ENCODE measurements at places on chromosomes 16 and 17.

GRCh38 chr17:34886831-34887230, 74.4 kb downstream of the CCT6B start:
- DNase-seq: no peak

DNA sequence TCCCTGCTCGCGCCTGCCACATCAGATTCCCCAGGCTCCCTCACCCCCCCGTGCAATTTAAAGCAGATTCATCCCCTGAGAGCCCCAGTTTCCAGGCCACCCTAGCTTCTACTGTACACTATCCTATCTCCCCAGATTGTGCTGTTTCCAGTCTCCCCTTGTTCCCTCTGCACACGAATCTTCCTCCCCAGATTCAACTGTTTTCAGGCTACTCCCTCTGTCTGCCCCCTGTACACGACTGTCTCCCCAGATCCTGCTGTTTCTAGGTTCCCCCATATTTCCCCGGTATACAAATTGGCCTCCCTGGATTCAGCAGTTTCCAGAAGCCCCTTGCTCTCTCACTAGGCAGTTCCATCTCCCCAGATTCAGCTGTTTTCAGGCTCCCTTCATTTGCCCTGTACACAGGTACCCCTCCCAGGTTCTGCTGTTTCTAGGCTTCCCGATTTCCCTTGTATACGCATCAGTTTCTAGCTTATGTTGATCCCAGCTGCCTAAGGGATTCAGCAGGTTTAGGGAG, 22.9 kb downstream of the COPZ2 start:
- no peak for DNase-seq

DNA sequence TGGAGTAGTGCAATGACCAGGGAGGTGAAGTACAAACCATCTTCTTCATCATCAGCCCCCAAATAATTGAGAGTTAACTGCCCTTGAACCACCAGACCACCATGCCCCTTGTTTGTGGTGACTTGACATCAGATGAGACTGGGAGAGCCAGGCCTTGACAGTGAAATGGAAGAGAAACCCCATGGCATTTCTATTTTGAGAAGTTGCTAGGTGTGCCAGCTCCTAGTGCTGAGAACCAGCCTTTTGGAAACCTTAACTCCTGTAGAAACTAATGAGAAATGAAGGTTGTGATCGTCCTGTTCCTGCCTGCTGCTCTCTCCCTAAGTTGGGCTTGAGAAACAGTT, 2.8 kb downstream of the TMEM94 start:
- no peak for DNase-seq

DNA sequence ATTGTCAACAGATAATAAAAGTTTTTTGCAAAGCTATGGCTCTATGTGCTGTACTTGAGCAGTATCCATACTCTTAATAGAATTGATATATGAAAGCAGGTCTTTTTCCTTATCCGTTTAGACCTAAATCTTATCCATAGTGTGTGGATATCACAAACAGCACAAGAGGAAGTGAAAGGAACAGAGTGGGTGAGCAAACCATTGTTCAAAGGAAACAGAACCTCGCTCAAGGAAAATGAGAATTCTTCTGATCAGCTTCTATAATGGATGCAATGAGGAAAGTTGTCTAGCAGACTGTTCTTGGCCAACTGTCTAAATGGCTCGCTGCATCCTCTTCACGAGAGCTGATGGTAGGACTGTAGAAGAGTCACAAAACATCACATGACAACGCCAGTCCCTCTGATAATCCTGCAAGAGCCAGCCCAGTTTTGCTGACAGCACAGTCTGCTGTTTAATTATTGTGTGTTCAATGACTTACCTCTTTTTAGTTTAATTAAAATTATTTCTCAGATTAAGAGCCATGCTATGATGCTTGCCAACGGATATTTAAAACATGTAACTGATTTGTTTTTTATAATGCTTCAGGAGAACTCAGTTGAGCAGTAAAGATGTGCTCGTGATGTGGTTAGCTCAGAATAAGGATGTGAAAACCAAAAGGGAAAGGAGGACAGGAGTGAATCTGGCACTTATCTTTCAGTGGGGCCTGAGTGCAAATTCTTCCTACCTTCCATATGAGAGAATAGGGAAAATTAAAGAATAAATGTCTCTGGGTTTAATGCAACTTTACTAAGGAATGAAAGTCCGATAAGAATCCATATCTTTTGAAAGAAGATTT, 38.5 kb downstream of the WWOX start:
- no peak for DNase-seq

- DNase-seq: no peak
Observed at GRCh38 chr16:51343411-51343810, 192.3 kb upstream of the SALL1 start.

DNA sequence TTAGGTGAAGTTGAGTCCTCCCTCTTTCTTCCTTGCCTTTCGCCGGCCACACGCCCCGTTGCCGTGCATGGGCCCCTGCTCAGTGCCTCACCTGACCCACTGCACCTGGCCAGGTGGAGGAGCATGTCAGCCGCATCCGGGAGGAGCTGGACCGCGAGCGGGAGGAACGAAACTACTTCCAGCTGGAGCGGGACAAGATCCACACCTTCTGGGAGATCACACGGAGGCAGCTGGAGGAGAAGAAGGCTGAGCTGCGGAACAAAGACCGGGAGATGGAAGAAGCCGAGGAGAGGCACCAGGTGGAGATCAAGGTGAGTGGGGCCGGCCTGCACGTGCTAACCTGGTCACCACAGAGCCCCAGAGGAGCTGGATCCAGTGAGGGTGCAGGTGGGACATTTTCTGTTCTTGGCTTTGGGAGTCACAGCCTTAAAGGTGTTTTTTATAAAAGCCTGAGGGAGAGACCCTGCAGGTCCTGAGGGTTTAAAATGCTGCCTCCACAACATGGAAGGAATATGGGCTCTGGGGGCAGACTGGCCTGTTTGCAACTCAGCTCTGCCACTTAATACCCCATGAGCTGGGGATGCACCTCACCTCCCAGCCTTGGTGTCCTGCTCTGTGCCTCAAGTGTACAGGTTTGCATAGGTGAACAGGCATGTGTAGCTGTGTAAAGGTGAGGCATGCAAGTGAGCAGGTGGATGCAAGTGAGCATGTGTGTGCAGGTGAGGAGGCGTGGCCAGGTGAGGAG, 12.1 kb upstream of the DBNDD1 start:
- DNase-seq: no peak

- DNase-seq: no peak
Observed at GRCh38 chr17:69608808-69609472, 194.4 kb downstream of the MAP2K6 start.

DNA sequence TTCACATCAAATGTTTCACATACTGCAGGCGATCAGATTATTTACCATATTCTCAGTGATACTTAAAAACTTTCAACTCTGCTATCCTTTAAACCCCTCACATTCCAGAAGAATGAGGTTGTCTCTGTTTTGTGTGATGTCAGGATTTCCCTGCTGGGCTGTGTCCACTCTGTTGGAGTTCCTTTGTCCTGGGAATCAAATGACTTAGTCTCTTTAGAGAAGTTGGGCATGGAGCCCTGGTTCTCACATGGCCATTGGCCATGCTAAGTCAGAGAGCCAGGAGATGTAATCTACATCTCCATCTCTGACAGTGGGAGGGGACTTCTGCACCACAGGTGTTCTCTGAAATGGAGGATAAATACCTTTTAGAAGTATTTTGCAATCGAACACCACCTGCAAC, 205.1 kb upstream of the MAF start:
- DNase-seq: no peak

GRCh38 chr17:67160791-67161190, 84.2 kb downstream of the HELZ start:
- no peak for DNase-seq

DNA sequence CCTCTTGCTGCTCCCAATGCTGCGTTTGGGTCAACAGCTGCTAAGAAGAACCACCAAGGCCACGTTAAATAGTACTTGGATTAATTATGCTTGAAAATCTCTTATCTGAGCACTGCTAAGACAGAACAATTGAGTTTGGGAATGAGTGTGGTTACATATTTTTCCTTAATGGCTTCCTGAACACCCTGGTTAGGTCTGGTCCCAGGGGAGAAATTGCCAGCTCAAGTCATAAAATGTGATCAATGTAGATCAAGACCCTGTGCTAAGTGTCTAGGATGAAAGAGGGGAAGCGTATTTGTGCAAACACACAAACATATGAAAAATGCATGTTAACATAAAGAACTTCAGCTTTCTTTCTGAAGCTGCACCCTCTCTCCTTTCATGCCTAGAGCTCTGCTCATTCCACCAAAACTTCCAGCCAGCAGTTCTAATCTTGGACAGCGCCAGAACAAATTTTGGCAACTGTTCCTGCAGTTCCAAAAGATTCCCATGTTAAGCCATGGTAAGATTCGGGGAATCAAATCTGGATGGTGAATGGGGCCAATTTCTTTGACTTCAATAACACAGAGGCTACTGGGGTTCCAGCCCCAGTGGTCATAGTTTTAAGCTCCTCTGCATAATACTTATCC, 72.0 kb downstream of the ZFHX3 start:
- DNase-seq: no peak

DNA sequence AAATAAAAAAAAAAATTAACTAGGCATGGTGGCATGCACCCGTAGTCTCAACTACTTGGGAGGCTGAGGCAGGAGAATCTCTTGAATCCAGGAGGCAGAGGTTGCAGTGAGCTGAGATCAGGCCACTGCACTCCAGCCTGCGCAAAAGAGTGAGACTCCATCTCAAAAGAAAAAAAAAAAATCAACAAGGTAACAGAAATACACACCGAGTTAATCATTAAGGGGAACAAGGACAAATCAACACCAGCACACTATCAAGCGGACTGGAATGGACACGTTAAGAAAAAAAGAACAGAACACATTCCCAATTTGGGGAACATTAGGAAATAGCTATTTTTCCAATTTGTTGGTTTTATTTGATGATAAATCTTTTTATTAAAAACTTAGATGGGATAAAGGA, 28.4 kb upstream of the GLG1 start:
- DNase-seq: no peak

DNA sequence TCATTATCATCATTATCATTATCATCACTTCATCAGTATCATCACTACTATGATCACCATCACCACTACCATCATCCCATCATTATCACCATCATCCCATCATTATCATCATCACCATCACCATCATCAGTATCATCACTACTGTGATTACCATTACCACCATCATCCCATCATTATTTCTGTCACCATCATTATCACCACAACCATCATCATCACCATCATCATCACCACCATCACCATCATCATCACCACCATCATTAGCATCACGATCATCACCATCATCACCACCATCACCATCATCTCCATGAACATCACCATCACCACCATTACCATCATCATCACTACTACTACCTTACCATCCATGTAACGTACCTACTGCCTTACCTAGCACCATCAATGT, 368.8 kb downstream of the SEC14L1 start:
- no peak for DNase-seq

- DNase-seq: no peak
Observed at GRCh38 chr17:56810891-56811775, 22.6 kb downstream of the C17orf67 start.

GRCh38 chr17:64005734-64006167, 7.6 kb downstream of the PRR29 start:
- DNase-seq: no peak

DNA sequence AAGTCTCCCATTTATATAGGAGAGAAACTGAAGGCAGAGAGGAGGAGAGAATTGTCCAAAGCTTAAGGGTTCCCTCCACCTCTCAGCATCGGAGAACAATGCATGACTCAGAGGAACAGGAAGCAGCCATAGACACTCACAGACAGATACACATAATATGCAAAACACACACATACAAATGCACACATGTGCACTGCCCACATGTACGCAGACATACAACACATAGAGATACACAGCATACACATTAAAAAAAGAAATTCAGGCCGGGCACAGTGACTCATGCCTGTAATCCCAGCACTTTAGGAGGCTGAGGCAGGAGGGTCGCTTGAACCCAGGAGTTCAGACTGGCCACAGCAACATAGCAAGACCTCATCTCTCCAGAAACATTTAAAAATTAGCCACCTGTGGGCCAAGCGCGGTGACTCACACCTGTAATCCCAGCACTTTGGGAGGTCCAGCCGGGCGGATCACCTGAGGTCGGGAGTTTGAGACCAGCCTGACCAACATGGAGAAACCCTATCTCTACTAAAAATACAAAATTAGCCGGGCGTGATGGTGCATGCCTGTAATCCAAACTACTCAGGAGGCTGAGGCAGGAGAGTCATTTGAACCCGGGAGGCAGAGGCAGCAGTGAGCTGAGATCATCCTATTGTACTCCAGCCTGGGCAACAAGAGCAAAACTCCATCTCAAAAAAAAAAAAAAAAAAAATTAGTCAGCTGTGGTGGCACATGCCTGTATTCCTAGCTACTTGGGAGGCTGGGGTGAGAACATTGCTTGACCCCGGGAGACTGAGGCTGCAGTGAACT, 11.3 kb downstream of the ERAL1 start:
- DNase-seq: no peak

DNA sequence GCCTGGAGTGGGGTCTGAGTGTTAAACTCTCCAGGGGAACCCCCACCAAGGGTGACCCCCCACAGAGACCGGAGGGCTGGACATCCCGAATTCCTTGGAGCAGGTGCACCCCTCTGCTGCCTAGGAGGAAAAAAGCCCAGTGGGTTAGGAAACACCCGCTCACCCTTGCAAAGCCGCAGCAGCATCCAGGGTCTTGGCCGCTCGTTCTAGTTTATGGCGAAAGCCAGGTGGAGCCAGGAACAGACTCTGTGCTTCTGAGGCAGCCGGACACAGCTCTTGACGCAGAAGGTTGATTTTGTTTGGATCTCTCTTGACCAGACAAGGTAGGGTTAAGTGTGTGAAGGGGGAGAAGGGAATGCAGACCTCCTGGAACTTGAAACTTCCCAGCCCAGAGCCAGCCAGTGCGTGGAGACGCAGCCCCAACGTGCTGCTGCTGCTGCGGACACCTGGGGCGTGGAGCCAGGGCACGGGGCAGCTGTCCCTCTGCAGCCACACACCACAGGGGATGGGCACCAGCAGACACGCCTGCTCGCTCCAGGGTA, 154.5 kb downstream of the LAT start:
- no peak for DNase-seq

DNA sequence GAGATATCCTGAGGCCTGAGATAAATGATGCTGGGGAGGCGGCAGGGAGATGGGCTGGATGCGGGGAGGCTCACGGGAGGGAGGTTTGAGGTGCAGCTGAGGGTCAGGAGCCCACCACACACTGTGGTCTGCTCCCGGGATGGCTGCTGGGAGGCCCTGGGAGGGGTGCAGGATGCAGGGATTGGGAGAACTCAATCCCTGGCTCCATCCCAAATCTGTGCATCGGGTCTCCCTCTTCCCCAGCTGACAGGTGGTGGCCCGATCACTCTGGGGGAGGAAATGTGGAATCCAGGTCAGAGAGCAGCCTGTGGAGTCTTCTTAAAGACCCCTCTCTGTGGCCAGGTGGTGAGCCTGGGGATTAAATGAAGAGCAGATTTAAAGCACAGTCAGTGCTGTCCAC, 12.0 kb downstream of the PHB1 start:
- DNase-seq: no peak

- DNase-seq: no peak
Observed at GRCh38 chr16:56341656-56342399, 83.5 kb downstream of the AMFR start.
